ENCODE measurements at places on chromosomes 3 and 15.
A peak's percentile ranks its signal among the peaks of the same experiment; 100 is the strongest.

GRCh38 chr3:196175116-196175625 lies 36.0 kb downstream of the ZDHHC19 start:
- no peak for DNase-seq

- DNase-seq: no peak
Measured at GRCh38 chr3:115843206-115843605, 219.9 kb downstream of the GAP43 start.

DNA sequence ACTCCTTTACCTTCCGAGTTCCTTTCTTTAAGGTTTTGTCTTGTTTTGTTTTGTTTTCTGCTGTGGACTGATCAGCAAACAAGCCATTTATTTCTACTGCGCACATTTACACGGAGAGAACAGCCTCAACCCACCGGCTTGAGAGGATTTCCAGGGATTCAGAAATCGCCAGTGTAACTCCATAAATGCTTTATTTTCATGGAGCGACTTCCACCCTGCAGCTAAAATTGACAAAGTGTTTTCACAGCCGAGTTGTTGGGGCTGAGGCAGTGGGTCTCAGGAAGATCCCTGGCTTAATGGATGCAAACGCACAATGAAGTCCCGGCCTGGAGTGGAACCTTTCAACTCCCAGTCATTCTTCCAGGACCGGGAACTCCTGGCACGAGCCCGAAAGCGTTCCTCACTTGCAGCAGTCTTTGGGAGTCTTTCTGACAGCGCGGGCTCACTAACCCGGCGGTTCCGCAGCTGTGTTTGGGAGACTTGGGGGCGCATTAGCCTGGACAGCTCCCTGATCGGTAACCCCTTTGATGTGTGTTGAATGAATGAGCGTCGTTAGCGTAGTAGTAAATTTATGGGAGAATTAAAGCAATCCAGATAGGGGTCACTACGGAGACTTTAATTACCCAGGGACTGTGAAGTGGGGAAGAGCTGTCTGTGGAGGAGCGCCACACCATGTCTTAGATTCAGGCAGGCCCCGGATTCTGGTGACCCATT lies 785 bp upstream of the MYRIP start:
- no peak for DNase-seq

DNA sequence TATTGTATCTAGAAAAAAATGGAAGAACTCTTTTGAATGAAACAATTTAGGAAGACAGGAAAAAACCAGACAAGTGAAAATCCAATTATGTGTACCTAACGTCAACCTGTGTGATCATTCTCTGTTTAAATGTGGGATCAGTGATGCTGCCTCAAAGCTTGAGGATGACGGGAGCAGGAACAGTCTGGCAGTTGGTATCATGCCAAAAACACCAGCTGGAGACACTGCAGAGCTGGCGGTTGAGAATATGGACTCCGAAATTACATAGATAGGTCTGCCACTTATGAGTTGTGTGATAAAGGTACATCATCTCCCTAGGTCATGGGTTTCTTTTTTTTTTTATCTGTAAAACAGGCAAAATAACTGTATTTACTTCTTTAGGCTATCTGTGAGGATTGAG lies 480.5 kb downstream of the CNTN4 start:
- no peak for DNase-seq

GRCh38 chr3:9746330-9746729 lies 3.4 kb upstream of the OGG1 start:
- DNase-seq: no peak

DNA sequence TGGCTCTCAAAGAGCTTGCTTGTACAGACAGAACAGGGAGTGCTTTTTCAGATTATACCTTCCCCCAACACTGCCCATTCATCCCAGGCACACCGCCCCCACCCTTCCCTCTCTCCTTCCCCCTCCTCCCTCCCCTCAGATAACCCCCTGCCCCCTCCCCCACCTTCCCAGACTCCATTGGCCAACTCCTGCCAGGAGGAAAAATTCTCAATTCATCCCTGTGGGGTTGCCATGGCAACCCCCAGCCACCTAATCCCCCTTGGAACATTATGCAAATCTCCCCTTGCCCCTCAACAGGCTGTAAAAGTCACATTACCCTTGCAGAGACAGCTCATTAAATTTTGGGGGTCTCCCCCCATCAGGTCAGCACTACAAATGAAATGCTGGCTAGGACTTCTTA lies 14.3 kb downstream of the TLE3 start:
- DNase-seq: no peak

DNA sequence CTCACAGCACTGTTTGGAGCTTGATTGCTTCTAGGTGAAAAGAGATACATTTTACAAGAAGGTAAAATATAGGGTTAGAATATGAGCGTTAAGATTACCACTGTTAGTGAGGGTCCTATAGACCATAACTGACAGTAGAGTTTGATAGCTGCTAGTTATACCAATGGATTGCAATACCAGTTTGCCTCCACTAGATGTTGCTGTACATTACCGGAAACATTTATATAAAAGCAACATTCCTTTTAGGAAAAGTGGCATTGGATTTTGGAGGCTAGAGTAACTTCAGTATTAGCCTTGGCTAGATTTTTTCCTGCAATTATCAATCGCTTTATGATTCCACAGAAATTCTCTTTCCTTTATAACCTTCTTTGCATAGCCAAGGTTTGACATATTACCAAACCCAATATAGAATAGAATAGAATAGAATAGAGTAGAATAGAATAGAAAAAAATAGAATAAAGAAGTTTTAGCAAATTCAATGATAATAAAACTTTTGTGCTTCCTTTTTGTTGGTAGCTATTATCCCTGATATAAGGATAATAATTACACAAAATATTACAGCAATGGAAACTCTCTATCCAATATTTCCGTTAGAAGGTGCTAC lies 1093.6 kb upstream of the ALCAM start:
- no peak for DNase-seq

- DNase-seq: peak; percentile 47
Measured at GRCh38 chr3:149657321-149657925, 402 bp downstream of the WWTR1 start.

DNA sequence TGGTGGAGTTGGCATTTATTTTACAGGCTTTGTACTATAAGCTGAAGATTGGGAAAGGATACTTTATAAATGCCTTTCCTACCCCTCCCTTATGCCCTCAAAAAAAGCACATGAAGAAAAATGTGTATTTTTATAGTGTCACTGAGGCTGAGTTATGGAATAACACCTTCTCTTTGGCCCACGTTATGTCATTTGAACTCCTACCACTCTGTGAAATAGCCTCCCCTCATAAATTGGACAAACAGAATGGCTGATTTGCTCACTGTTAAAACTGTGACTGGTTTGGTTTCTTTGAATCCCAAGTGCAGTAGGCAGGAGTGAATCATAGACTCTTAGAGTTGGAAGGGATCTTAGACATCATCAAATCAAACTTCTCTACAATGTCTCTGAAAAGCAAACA lies 95.2 kb upstream of the SKOR1 start:
- DNase-seq: no peak

DNA sequence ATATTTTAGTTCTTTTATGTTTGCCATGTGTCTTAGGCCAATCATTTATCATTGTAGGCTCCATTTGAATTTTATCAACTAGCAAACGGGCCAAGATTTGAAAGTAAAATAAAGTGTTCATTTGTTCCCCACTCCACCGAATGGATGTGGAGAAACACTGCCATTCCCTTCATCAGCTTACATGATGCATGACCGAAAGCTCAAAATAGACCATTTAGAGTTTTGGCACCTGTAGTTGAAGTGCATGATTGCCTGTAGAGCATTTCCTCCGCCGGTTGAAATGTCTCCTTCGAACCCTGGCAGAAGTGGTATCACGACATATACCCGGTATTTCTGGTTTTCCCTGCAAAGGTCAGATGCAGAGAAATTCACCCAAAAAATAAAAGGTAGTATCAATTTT lies 165.6 kb downstream of the PLD1 start:
- DNase-seq: no peak

DNA sequence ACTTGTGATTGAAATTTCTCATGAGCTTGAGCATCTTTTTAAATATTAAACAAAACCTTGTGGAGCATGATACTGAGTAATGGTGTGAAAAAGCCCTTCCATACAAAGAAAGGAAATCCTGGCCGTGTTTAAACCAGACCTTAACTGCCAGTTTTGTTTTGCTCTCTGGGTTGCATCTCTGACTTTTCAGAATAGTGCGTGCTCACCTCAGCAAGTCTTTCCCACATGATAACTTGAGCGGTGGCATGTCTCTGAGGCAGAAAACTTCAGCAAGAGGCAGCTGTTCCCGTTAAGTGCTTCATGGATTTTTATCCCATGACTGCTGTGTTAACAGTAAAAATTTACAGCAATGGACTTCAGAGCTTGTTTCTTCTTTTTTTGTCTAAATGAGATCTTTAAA lies 393.3 kb downstream of the FEZF2 start:
- DNase-seq: no peak

- DNase-seq: no peak
Measured at GRCh38 chr3:167733961-167734497, 663 bp downstream of the PDCD10 start.

DNA sequence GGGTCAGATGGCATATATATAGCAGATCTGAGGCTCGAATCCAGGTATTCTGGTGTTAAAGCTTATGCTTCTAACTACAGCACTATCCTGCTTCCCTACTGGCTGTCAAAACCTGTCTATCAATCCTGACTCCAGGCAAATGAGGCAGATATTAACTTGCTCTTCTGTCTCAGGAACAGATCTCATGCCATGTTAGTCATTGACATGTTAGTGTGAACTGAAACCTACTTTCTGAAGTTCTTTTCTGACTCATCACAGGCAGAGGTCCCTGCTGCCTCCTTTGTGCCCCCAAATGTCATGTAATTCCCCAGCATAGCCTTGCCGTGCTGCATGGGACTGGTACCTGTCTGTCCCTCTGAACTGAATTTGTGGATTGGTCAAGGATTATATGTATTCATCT lies 125.0 kb upstream of the SMAD3 start:
- no peak for DNase-seq

DNA sequence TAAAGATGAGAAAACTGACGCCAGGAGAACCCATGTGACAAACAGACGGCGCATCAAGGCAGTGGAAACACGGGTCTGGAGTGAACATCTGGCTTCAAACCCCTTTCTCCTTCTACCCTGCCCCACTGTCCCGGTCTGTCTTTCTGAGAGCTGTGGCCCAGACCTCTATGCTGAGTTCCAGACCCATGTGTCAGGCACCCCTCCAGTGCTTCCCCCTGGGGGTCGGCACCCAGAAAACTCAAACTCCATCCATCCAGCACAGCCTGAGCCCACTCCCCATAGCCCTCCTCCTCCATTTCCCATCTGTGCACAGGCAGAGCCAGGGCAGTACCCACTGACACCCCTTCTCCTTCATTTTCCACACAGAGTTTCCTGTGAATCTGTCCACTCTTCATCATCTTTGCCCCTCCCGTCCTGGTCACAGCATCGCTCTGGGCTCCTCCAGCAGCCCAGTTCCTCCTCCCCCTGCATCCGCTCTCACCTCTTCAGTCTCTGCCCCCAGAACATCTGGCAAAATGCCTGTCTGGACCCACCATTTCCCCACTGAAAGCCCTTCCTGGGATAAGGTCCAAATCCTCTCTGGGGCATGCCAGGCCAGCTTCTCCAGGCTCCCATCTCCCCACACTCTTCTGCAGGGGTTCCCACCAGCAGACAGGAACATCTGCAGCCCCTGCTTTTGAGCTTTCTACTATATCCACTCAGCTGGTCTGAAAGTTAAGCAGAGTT lies 2.9 kb downstream of the FAM240A start:
- DNase-seq: no peak

DNA sequence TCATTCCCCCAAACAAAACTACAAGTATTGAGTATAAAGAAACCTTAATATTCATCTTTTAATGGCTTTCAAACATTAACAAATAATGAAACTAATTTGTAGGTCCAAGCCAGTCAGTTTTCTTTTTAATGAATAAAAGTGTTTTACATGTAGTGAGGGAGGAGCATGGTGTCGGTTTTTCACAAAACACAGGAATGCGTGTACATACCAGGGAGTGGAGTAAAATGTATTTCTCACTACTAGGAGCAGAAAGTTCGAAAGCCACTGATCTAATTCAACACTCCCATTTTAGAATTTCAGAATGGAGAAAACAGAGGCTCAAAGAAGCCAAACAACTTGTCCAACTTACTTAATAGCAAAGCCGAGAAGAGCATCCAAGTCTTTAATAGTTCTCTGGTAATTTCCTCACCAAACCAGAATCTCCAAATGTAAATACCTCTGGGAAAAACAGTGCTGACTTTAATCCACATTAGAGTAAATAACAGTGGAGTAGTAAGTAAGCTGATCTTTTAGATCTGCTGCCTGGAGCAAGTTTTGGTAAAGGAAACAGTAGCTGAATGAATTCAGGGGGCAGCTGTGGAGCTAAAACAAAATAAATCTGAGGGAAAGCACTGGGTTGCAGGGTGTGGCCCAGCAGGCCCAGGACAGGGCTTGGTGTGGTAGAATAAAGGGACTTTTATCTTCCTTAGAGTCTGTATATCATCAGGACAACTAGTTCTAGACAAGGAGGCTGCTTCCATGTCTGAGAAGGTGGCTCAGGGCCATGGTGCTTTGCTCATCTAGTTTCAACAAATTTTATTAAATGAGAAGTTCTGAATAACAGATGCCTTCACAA lies 7.9 kb downstream of the ANP32A start:
- DNase-seq: no peak

DNA sequence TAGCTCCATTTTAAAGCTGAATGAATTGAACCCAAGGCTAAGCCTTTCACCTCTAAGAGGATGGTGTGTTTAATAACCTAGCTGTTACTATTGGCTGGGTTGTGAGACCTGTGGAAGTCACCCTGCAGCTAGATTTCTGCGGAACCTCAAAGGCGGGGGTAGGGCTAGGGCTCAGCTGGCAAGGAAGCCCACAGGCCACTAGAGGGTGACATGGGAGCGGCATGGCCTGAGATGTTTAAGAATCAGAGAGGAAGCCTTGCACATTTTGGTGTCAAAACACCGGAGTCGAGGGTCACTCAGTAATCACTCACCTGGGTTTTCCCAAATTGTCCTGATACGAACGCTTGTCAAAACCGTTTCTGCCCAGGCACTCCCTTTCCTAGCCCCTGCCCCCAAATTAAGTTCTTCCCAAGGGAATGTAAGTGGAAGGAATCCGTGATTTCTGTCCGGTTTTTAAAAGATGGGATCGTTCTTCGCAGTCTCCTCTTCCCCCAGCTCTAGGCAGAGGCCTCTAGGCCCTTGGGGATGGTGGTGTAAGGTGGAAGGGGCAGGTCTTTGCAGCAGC lies 3.8 kb upstream of the ACAD9 start:
- peak; percentile 28 for DNase-seq

- DNase-seq: no peak
Measured at GRCh38 chr15:93730724-93731123, 500.6 kb upstream of the MCTP2 start.

DNA sequence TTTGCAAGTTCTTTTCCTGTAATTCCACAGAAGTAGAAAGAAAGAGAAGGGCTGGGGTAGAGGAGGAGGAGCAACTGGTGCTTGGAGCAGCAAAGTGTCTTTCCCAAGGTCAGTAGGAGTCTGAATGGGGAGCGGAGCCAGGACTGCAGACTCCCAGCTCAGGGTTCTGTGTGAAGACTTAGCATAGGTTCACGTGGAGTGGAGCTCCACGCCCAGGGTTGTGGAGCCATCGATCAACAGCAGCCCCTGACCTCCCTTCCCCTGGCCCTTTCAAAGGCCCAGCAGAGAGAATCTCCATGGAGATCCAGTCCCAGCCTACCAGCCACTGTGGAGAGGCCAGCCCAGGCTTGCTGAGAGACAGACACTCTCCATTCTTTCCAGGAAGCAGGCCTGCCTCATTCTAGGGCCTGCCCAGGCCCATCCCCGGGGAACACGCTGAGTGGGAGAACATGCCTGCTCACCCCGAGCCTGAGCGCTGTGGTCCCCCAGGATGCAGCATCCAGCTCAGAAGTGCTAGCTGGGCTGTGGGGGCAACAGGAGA lies 62.1 kb downstream of the CORO2B start:
- DNase-seq: no peak

GRCh38 chr15:47900751-47901150 lies 183.4 kb downstream of the SEMA6D start:
- no peak for DNase-seq
